Trophoblast cell (in vitro differentiated cells and primary cell): ENCODE measurements at places on chromosomes 4 and X.
A peak's percentile ranks its signal among the peaks of the same experiment; 100 is the strongest.

GRCh38 chrX:70426286-70427278 is 3.5 kb downstream of the GDPD2 start:
- peaks cover 15% of the 10 kb centered on the region for H3K4me1 ChIP-seq
- DNase-seq = no peak
- no peaks in the 10 kb centered on the region for H3K27me3 ChIP-seq
- no peak overlapping the region for H3K27ac ChIP-seq
- peaks cover under 1% of the 10 kb centered on the region for H3K36me3 ChIP-seq
- no peak overlapping the region for H3K4me3 ChIP-seq

GRCh38 chrX:142499992-142500391 is 294.9 kb upstream of the MAGEC2 start:
- no peak for DNase-seq
- no peak overlapping the region for H3K4me3 ChIP-seq
- no peak overlapping the region for H3K27ac ChIP-seq
- H3K36me3 ChIP-seq = no peaks in the 10 kb centered on the region
- no peaks in the 10 kb centered on the region for H3K27me3 ChIP-seq

DNA sequence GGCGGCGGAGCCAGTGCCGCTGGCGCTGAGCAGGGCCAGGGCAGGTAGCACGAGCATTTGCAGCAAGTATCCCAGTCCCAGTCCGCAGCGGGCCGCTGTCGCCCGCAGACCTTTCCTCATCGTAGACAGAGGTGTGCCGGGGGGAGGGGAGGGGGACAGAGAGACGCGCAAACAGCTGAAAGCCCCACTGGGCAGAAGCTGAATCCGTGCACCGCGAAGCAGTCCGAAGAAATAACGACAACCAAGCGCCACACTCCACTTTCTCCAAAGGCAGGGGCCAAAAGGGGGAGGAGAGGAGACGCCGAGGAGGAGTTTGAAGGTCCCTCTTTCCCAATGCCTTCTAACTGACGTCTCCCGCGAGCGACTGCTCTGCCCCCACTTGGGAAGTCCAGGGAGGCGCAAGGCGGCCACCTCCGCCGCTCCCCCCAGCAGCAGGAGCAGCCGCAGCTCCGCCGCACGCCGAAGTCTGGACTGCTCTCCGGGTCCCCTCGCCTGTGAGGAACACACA is at the start of gene UNC5C:
TSS of gene UNC5C (minus strand) at position 236 of the 508 bp plus-strand sequence.
- H3K4me3 ChIP-seq = peak within 1 kb of the TSS; percentile 91
- peaks cover 4% of the 10 kb centered on the region for H3K4me1 ChIP-seq
- H3K27me3 ChIP-seq = no peaks in the 10 kb centered on the region
- DNase-seq = no peak

DNA sequence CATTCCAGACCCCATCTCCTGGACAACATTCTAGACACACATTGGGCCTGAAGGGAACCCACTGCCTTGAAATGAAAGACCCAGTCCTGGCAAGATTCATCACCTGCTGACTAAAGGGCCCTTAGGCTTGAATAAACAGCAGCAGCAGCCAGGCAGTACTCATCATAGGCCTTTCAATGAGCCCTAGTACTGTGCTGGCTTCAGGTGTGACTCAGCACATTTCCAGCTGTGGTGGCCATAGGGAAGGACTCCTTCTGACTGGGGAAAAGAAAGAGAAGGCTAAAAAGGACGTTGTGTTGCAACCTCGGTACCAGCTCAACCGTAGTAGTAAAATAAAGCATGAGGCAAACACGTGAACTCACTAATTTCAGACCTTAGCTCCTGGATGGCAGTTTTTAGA is 344.0 kb downstream of the ACTRT1 start:
- H3K4me3 ChIP-seq = no peak overlapping the region
- no peaks in the 10 kb centered on the region for H3K36me3 ChIP-seq
- no peak overlapping the region for H3K27ac ChIP-seq
- no peak for DNase-seq
- no peaks in the 10 kb centered on the region for H3K4me1 ChIP-seq
